ENCODE measurements at places on chromosomes 5 and 9. TPM values are rescaled to one million over a fixed set of nuclear protein-coding genes. Genes with fewer than 3 reads are reported as not detected.

Gene SH2D3C
- total RNA-seq: 1.4 TPM

Gene LCN2
- 39.2 TPM for total RNA-seq

Gene OR1Q1
- total RNA-seq: not detected

Gene PTPA
- total RNA-seq: 38.0 TPM

Gene CCDC180
- 4.3 TPM for total RNA-seq

Gene SHC3
- total RNA-seq: 3.6 TPM

Gene CTSV
- total RNA-seq: 0.79 TPM

Gene CRHBP
- total RNA-seq: 0.31 TPM

Gene SARDH
- 29.3 TPM for total RNA-seq

Gene SLF1
- total RNA-seq: 3.9 TPM

Gene CDX1
- not detected for total RNA-seq

Gene LPAR1
- 11.4 TPM for total RNA-seq

Gene DDX4
- total RNA-seq: 0.12 TPM

Gene TMEM215
- total RNA-seq: not detected

Gene LURAP1L
- 13.1 TPM for total RNA-seq

Gene CTNND2
- 44.0 TPM for total RNA-seq

Gene GRAMD2B
- total RNA-seq: 4.9 TPM

Gene GFPT2
- total RNA-seq: 3.1 TPM

Gene RFESD
- 1.3 TPM for total RNA-seq

Gene SELENOP
- total RNA-seq: 119 TPM

Gene PLAC8L1
- total RNA-seq: 0.31 TPM

Gene ABL1
- total RNA-seq: 16.4 TPM

Gene MAMDC4
- 3.8 TPM for total RNA-seq

Gene PTGDS
- 5.7 TPM for total RNA-seq

Gene PCDHGC5
- total RNA-seq: 0.98 TPM

Gene CNTNAP3
- 0.98 TPM for total RNA-seq

Gene IL4
- total RNA-seq: not detected

Gene SPINK4
- not detected for total RNA-seq

Gene CCNO
- 6.8 TPM for total RNA-seq

Gene HNRNPH1
- total RNA-seq: 210 TPM

Gene C9orf50
- total RNA-seq: not detected

Gene DOCK8
- total RNA-seq: 4.3 TPM

Gene COL15A1
- 9.4 TPM for total RNA-seq

Gene PCDHB12
- total RNA-seq: 1.5 TPM

Gene FOXD4
- 0.28 TPM for total RNA-seq

Gene EGFLAM
- 0.97 TPM for total RNA-seq

Gene GRM6
- total RNA-seq: not detected

Gene YTHDC2
- total RNA-seq: 13.7 TPM

Gene SLC6A19
- 0.24 TPM for total RNA-seq
